ENCODE measurements at places on chromosomes 7 and 10. TPM values are rescaled to one million over a fixed set of nuclear protein-coding genes. Genes with fewer than 3 reads are reported as not detected.

FXYD4 gene
- total RNA-seq: not detected

PNLIPRP1 gene
- not detected for total RNA-seq

- no peak for DNase-seq
Observed at GRCh38 chr7:2617325-2617905, 14.4 kb upstream of the TTYH3 start.

PTPRE gene
- total RNA-seq: 6.2 TPM

FAS gene
- total RNA-seq: 52.5 TPM

DNA sequence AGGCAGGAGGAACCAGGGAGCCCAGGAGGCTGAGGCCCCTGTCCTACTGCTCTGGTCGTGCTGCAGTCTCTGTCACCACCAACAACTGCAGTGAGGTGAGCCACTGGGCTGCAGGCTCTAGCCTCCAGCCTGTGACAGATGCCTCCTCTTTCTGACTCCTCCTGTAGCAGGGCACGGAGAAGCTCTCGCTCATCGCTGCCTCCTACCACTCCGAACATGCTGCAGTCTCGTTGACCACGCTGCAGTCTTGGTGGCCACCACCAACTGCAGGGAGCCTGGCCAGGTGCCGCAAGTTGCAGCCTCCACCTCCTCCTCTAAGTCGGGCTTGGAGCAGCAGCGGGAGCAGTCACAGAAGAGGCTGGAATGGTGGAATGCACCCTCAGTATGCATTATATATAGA, 22.1 kb upstream of the VOPP1 start:
- no peak for DNase-seq

GRCh38 chr7:151679071-151679708, 159.5 kb upstream of the RHEB start:
- no peak for DNase-seq

CALCR gene
- not detected for total RNA-seq

FBXL13 gene
- 0.51 TPM for total RNA-seq

All from epithelial cell of proximal tubule (primary cell).